ENCODE measurements at places on chromosomes 16 and 17. TPM values are rescaled to one million over a fixed set of nuclear protein-coding genes. Genes with fewer than 3 reads are reported as not detected.

GRCh38 chr16:10067835-10068234, 114.4 kb downstream of the GRIN2A start:
- H3K4me3 ChIP-seq, result no peak overlapping the region
- no peak for DNase-seq
- H3K27me3 ChIP-seq, result no peaks in the 10 kb centered on the region
- no peaks in the 10 kb centered on the region for H3K4me1 ChIP-seq
- H3K27ac ChIP-seq, result no peak overlapping the region

DNA sequence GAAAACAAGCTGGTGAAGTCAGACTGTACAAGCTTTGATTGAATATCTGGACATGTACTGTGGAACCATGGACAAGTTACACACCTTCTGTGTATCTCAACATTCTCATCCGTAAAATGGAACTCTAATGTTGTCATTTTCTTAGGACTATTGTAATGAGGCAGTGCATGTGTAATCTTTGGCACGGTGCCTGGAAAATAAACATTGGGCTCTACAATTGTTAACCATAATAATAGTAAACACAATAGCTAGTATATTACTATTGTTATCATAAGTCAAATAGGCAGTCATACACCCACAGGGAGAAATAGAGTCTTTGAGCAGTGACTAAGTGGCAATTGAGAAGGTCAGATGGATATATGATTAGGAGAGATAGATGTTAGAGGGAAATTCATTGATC, 39.8 kb upstream of the ANKFN1 start:
- no peaks in the 10 kb centered on the region for H3K4me1 ChIP-seq
- no peaks in the 10 kb centered on the region for H3K36me3 ChIP-seq
- H3K4me3 ChIP-seq, result no peak overlapping the region
- no peak overlapping the region for H3K27ac ChIP-seq
- no peaks in the 10 kb centered on the region for H3K27me3 ChIP-seq

DNA sequence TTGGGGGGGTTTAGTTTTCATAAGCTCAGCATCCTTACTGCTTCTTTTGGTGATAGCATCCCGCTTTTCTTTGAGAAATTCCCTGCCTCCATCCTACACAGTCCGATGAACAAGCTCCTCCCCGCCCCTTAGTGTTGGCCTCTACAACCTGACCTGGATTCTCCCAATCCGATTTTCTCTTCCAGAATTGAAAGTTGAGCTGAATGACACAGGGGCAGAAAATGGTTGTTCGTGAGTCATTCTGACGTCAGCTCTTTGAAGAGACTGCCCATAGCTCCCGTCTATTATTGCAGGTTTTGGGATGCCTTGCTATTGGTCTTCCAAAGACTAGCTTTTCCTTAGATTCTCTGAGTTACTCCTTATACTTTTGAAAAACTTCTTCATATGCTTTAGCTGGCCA, 279.7 kb downstream of the SLC39A11 start:
- H3K4me3 ChIP-seq, result no peak overlapping the region
- no peak for DNase-seq
- no peaks in the 10 kb centered on the region for H3K36me3 ChIP-seq
- H3K4me1 ChIP-seq, result peaks cover 9% of the 10 kb centered on the region
- H3K27me3 ChIP-seq, result no peaks in the 10 kb centered on the region

DNA sequence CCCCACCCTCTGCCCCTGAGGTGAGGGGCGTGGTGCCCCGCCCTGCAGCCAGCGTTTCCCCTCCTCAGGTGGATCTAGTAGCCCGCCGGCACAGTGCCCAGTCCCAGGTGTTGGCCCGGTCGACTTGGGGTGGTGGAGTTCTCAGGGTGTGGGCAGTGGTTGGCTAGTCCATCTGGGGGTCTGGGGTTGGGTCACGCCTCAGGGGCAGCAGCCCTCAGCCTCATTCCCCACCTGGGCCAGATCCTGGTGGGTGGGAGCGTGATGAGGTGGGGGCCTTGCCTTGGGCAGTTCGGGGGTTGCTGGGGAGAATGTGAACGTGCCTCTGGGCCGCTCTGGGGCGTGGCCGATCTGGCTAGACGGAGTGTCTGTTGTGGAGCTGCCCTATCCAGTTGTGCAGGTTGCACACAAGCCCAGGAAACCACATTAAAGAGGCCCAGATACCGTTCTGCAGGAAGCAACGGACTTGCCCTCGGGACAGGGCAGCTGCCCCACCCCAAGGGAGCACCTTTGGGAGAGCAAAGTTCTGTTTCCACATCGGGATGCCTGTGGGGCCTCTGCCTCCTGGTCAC, 32.0 kb downstream of the GSE1 start:
- no peaks in the 10 kb centered on the region for H3K27me3 ChIP-seq
- H3K4me3 ChIP-seq, result no peak overlapping the region
- H3K27ac ChIP-seq, result no peak overlapping the region
- H3K4me1 ChIP-seq, result peaks cover 12% of the 10 kb centered on the region
- DNase-seq, result no peak
- no peaks in the 10 kb centered on the region for H3K36me3 ChIP-seq

GRCh38 chr16:85227946-85228862, 115.9 kb upstream of the CIBAR2 start:
- no peak overlapping the region for H3K27ac ChIP-seq
- H3K36me3 ChIP-seq, result no peaks in the 10 kb centered on the region
- peak; percentile 46 for DNase-seq
- H3K27me3 ChIP-seq, result no peaks in the 10 kb centered on the region
- no peak overlapping the region for H3K4me3 ChIP-seq
- H3K4me1 ChIP-seq, result peaks cover 19% of the 10 kb centered on the region

DNA sequence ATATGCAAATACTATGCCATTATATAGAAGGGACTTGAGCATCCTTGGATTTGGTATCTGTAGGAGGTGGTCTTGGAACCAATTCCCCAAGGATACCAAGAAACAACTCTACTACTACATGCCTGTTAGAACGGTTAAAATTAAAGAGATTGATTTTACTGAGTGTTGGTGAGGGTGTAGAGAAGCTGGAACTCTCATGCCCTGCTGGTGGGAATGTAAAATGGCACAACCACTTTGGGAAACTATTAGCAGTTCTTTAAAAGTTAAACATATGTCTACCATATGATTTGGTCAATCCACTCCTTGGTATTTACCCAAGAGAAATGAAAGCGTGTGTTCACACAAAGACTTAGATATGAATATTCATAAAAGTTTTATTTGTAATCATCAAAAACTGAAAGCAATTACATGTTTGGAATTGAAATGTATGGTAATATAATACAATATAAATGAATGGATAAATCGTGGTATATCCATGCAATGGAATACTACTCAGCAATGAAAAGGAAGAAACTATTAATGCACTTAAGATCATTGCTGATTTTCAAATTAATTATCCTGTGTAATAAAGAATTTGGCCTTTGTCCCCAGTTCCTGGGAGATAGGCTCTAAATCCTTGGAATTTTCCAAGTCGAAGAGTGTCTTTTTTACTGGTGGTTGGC, 7.8 kb downstream of the MFSD6L start:
- H3K27ac ChIP-seq, result no peak overlapping the region
- no peaks in the 10 kb centered on the region for H3K36me3 ChIP-seq

DNA sequence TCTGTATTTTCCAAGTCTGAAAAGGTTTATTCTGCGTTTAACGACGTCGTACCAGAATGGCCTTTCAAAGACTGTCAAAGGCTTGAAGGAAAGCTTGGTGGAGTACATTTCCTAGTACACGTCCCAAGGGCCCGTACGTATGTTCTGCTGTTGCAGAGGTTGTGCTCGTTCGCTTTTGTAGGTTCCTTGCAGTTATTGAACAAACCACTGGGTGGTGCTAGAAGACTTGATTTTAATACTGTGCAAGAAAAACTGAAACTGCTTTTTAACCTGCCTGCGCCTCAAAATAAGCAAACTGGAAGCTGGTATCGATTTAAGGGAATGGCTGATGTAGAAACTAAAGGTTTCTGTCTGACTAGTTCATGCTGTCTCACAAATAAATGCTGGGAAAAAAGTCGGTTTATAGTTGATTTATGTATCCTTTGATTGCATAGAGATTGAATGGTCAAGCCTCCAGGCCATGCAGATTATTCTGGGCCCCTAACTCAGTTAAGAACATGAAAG, 54.6 kb downstream of the USP10 start:
- H3K4me1 ChIP-seq, result no peaks in the 10 kb centered on the region
- no peak overlapping the region for H3K27ac ChIP-seq
- no peak overlapping the region for H3K4me3 ChIP-seq
- peak; percentile 85 for DNase-seq
- no peaks in the 10 kb centered on the region for H3K36me3 ChIP-seq

GRCh38 chr16:55588799-55589198, 22.3 kb downstream of the CAPNS2 start:
- DNase-seq, result no peak
- H3K27ac ChIP-seq, result no peak overlapping the region
- H3K36me3 ChIP-seq, result no peaks in the 10 kb centered on the region
- no peak overlapping the region for H3K4me3 ChIP-seq

- H3K36me3 ChIP-seq, result no peaks in the 10 kb centered on the region
- H3K4me3 ChIP-seq, result no peak overlapping the region
- no peak for DNase-seq
- peaks cover 10% of the 10 kb centered on the region for H3K27me3 ChIP-seq
These were observed 28.2 kb downstream of the ZFHX3 start for GRCh38 chr16:73019457-73020362.

DNA sequence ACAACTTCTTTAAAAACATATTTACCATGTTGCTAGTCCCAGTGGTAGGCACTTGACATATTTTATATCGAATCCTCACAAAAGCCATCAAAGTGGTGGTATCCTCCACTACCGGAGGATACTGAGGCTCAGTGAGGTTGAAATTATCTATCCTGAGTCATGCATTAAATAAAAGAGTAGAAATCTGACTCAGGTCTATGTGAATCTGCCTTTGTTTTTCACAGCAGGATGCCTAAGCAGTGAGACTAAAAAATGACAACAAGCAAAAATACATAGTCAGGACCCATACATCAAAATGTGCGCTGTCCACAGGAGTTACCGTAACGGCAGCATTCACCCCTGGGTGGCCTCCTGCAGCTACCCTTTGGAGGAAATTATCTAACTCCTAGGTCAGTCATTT, 17.7 kb downstream of the BRD7 start:
- peaks cover 45% of the 10 kb centered on the region for H3K36me3 ChIP-seq
- no peak for DNase-seq
- no peak overlapping the region for H3K4me3 ChIP-seq
- H3K27ac ChIP-seq, result no peak overlapping the region
- H3K27me3 ChIP-seq, result no peaks in the 10 kb centered on the region

- no peaks in the 10 kb centered on the region for H3K27me3 ChIP-seq
- H3K4me1 ChIP-seq, result no peaks in the 10 kb centered on the region
- H3K27ac ChIP-seq, result no peak overlapping the region
- no peak for DNase-seq
- no peaks in the 10 kb centered on the region for H3K36me3 ChIP-seq
These were observed 131.9 kb upstream of the ZFHX3 start for GRCh38 chr16:73179705-73180331.

DNA sequence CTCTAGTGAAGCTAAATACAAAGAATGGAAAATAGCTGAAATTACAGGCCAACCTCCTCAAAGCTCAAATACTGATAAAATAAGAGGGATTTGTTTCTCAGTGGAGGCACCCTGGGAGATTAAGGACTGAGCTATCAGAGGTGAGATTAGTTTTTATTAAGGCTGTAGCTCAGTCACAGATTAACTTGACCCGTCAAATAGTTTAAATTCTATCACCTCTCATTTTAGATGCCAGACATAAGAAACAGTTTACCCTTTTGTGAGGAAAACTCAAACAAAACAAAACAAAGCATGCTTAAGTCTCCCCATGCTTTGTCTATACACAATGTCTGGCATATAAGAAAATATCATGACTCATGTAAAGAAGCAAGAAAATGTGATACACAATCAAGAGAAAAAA, 208.3 kb upstream of the PMFBP1 start:
- H3K27ac ChIP-seq, result no peak overlapping the region
- DNase-seq, result peak; percentile 14
- no peaks in the 10 kb centered on the region for H3K27me3 ChIP-seq

DNA sequence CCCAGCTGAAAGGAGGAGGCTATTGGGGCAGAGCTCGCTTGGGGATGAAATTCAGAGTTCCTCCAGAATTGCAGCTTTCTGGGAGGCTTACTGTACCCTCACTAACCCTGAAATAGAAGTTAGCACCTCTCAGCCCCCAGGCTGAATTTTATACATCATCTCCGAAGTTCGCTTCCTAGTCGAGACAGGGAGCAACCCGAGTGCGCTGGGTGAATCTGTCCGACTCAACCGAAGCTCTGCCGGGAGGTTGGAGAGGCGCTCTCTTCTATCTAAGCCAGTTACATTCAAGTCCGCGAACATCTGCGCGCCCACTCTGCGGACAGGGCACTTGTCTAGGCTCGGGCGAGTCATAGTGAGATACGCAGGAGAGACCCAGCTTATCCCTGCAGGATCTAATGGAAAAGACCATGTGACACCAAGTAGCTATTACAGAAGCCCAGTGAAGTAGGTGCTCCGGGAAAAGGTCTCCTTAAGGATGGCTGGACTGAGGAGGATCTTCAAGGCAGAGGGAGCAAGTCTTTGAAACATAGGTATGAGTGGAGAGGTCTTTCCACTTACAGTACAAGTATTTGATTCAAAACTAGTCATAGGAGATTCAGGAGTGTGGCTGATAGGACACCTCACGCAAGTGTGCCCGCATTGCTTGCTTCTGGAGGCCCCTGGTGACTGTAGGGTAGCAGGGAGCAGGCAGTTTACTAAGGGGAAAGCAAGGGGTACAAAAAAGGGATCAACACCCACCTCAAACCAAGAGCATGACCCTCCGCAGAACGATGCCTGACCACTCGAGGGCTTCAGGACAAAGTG, 646 bp upstream of the HES7 start:
- peak; percentile 46 for DNase-seq
- H3K27me3 ChIP-seq, result peaks cover 74% of the 10 kb centered on the region
- peaks cover 14% of the 10 kb centered on the region for H3K4me1 ChIP-seq

DNA sequence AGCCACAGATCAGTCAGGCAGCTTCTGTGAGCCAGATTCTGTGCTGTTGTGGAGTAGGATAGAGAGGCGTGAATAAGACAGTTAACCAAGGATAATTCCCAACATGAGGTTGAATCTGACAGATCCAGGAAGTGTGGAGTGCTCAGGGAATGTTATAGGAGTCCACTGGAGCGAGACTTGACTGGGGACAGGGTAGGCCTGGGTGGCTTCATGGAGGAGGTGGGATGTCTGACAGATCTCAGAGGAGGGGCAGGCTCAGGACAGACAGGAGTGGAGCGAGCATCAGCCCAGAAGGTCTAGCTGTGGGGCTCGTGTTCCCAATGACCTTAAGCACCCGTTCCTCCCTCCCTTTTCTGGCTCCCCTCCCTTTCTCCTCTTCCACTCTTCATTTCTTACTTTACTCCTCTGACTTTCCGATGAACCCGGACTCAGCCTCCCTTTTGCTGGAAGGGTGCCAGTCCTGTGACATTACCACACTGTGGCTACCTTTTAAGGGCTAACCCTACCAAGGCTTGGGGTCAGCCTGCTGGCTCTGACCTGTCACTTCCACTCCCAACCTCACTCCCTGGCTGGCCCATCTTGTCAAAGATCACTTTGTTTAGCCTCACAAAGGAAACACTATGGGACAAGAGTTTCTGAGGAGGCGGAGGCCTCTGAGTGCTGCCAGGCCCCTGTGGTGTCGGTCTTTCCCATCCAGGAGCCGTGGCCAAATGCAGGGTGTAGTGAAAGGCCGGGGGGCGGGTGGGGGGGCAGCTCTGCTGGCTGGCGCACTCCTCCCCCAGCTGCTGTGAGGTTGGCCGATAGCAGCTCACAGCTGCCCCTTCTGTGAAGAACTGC, 28.5 kb upstream of the EFCAB13 start:
- H3K4me1 ChIP-seq, result peaks cover 13% of the 10 kb centered on the region
- DNase-seq, result peak; percentile 62
- no peaks in the 10 kb centered on the region for H3K27me3 ChIP-seq
- no peak overlapping the region for H3K4me3 ChIP-seq

Gene TMEM114
- not detected for total RNA-seq

Gene TP53TG3B
- total RNA-seq, result not detected

Gene PABPN1L
- not detected for total RNA-seq

Gene WNT9B
- not detected for total RNA-seq

Gene SGF29
- total RNA-seq, result 16.4 TPM

Gene KLHL11
- total RNA-seq, result 28.5 TPM

Gene NGFR
- total RNA-seq, result 6.6 TPM

Gene SEPTIN12
- not detected for total RNA-seq

Gene HOXB5
- not detected for total RNA-seq

Gene DRC3
- 0.81 TPM for total RNA-seq

Gene NOTUM
- total RNA-seq, result 0.25 TPM
